NCI-H1930 (cell line): ENCODE measurements at places on chromosomes 13 and 19.
A peak's percentile ranks its signal among the peaks of the same experiment; 100 is the strongest.

GRCh38 chr19:7742575-7742974, 4.8 kb downstream of the CD209 start:
- no peak for DNase-seq

- DNase-seq = no peak
Observed at GRCh38 chr19:14632286-14632685, 42.4 kb downstream of the ADGRE3 start.

DNA sequence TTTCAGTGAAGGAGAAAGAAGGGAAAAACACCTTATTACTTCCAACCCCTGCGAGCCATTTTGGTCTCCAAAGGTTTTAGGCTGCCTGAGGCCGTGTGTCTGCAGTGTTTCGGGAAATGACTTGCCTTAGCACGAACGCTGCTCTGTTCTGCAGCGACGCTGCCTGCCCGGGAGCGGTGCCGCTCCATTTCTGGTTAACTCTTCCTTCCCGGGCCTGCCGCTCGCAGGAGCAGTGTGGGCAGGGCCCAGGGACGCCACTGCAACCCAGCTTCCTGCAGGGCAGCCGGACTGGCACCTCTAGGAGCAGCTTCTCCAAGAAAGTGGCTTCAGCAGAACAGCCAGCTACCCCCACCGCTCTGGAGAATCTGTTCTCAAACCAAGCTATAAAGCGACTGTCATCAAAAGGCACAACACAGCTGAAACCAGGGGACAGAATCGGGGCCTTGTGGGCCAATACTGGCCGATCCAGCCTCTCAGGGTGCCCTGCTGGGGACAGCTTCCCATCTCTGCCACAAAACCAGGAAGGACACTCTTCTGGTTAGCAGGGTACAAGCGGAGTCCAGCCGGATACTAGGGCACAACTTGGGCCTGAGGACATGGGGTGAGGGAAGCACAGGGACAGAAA, 72.2 kb downstream of the KCTD15 start:
- DNase-seq = no peak

- no peak for DNase-seq
Observed at GRCh38 chr19:43501661-43502418, 2.7 kb downstream of the PHLDB3 start.

GRCh38 chr13:78045916-78046315, 127.3 kb upstream of the EDNRB start:
- no peak for DNase-seq

- no peak for DNase-seq
Observed at GRCh38 chr19:6103217-6103644, 7.1 kb downstream of the RFX2 start.

DNA sequence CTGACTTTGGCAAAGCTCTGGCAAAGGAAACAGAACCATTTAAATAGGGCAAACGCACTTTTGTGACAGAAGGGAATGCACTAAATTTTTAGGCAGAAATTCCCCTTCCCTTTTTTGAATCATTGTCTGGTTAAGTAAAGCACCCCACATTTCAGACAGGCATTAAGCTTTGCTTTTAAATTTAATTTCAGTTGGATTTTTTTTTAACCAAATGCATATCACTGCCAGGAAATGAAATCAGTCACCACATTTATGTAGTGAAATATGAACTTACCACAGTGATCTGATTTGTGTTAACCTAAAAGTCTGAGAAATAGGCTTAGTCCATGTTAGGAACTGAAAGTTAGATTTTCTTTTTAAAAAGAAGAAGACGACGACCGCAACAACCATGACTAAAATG, 10.8 kb downstream of the GPR183 start:
- no peak for DNase-seq

GRCh38 chr13:58500938-58501337, 869.4 kb downstream of the PCDH17 start:
- DNase-seq = no peak

DNA sequence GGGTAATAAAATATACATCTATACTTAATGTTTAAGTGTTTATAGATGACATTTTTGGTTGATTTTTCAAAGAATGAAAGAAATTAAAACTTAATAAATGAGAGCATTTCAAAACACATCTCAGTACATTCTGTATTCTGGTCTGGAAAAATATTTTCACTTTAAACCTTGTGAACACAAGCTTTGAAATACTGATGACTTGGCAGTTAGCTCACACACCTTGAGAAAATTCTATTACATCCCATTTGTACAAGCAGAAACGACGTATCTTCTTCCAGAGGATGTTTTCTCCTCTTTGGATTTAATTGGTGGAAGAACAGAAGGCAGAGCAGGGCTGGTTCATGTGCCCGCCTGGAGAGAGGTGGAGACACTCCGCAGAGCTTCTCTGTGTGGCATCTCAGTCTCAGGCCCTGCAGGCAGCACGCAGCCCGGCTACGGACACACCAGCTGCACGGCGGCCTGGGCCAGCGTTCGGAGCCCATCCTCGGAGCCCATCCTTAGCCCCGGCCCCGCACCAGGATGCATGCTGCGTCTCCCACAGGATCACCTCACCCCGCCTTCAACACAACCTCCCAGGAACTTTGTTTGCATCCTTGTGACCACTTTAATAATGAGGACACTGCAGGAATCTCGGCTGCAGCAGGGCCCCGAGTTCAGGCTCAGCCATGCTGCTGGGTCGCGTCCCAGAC, 48.6 kb downstream of the SOX1 start:
- no peak for DNase-seq

DNA sequence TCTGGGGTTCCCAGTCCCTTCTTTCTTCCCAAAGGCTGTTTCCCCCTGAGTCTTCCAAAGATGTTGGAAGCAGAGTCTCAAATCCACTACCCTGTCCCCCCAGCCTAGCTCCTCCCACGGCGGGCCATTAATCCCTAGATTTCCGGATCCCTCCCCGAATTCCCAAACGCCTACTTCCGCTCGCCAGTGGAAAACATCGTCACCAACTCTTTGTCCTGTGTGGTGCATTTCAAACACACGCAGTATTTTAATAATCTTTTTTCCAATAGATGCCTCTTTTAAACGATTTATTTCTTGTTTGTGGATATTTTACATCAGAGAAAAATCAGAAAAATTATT, 610 bp downstream of the ZNF791 start:
- DNase-seq = no peak

GRCh38 chr13:78334059-78334458, 269.3 kb downstream of the POU4F1 start:
- no peak for DNase-seq

DNA sequence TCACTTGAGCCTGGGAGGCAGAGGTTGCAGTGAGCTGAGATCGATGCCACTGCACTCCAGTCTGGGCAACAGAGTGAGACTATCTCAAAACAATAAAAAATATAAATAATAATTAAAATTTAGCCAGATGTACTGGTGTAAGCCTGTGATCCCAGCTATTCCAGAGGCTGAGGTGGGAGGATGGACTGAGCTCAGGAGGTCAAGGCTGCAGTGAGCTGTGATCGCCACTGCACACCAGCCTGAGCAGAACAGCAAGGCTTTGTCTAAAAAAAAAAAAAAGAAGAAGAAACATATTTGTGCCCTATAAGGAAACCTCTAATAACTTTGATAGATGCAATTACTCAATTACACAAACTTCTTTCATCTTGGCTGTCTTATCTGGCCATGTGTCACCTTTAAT, 52.3 kb downstream of the ABCC4 start:
- DNase-seq = no peak

- no peak for DNase-seq
Observed at GRCh38 chr13:35766663-35767062, 290.2 kb upstream of the MAB21L1 start.

DNA sequence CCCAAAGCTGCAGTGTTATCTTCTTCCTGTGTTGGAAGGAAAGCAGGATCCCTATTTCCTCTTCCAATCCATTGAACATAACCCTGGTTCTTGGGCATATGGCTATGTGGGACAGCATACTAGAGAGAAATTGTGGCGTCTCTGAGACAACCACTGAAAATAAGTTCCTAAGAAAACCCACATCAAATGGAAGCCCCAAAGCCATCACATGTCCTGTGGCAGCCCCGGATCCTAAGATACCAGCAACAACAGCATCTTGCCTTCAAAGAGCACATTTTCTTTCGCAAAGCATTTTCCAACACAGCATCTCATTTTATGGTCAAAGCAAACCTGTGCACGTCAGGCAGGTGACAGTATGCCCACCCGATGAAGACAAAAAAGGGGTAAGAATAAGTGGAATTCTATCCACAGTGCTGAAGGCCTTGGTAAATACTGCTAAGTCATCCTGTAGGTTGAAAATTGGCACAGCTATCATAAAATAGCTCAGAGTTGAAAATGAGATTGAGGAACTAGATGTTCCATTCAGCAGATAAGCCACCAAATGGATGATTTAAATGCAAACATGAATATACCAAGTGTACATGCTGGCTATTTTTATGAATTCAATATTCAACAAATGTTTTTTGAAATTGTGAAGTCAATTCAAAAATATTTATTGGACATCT, 232.2 kb downstream of the DLEU7 start:
- DNase-seq = no peak

- DNase-seq = no peak
Observed at GRCh38 chr13:40175639-40176038, 490.8 kb downstream of the FOXO1 start.

- DNase-seq = no peak
Observed at GRCh38 chr13:73825143-73825542, 309.1 kb downstream of the KLF12 start.

- no peak for DNase-seq
Observed at GRCh38 chr13:92640936-92641335, 585.7 kb upstream of the GPC6 start.

DNA sequence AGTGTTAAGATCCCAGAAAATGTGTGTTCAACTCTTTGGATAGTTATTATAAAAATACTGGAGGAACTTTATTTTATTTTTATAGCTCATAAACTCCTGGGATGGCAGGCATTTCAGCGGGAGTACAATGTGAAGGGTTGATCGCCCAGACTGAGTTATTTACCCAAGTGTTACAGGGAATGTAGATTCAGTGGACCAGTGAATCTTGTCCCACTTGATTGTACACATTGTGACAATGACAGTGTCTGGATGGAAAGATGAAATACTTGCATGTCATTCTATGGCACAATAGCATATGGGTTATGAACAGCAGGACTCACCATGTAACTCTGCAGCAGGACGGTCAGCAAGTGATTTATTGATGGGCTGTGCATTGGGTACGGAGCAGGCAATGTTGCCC, 20.3 kb downstream of the OLFM4 start:
- no peak for DNase-seq

GRCh38 chr19:48836089-48837017, at the start of gene HSD17B14:
TSS of gene HSD17B14 (minus strand) at chr19:48836491. CDS start at chr19:48836411, 80 bp downstream.
- peak; percentile 68 for DNase-seq

DNA sequence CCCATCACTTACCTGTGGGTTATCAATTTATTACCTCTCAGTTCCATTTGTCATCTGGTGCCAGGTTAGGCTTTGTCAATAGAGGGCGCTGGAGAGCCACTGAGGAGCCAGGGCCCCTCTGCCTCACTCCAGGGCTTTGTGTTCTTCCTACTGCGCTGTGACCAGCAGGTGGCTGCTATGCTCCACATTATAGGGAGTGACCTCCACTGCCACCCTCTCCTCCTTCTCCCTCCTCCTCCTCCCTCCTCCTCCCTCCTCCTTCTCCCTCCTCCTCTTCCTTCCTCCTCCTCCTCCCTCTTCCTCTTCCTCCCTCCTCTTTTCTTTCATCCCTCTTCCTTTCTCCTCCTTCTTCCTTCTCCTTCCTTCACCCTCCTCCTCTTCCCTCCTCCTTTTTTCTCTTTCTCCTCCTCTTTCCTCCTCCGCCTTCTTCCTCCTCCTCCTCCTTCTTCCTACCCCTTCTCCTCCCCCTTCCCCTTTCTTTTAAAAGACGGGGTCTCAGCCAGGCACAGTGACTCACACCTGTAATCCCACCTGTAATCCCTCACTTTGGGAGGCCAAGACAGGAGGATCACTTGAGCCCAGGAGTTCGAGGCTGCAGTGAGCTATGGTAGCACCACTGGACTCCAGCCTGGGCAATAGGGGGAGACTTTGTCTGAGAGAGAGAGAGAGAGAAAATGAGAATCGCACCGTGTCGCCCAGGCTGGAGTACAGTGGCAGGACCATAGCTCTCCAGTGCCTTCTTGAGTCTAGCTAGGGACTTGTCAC, 10.3 kb upstream of the ZBTB32 start:
- DNase-seq = peak; percentile 86

GRCh38 chr13:27125357-27126282, 46.0 kb downstream of the USP12 start:
- DNase-seq = no peak

DNA sequence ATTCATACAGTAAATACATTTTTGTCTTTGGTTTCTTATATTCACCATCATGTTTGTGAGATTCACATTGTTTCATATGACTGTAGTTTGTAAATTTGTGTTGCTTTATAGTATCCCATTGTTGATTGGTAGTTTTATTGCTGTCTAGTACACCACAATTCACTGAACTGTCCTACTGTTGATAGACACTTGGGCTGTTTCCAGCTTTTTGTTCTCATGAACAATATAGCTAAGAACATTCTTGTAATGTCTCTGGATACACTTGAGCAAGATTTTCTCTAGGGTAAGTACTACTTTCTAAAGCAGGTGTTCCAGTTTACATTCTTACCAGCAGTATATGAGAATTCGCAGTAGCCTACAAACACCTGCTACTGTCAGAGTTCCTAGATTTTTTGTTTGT, 37.8 kb downstream of the SKA3 start:
- DNase-seq = no peak

DNA sequence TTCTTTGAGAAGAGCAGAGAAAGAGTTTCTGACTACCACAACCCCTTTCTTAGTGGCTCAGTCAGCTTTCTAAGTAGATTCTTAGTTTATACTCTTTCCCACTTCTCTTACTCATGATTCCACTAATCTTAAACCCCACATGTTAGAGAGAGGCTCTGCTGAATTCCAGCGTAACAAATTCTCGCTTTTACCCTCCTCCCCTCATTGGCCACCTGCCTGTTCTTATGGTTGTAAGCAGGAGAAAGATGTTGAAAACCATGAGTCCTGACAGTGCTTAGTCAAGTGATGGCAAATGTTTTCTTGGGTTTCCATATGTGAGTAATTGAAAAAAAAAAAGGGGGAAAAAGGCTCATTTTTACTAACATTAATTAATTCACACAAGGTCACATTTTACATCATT, 125.9 kb downstream of the ZDHHC20 start:
- DNase-seq = no peak

- no peak for DNase-seq
Observed at GRCh38 chr13:80444240-80445015, 103.5 kb upstream of the SPRY2 start.

- no peak for DNase-seq
Observed at GRCh38 chr13:33280923-33281322, 4.6 kb downstream of the STARD13 start.

DNA sequence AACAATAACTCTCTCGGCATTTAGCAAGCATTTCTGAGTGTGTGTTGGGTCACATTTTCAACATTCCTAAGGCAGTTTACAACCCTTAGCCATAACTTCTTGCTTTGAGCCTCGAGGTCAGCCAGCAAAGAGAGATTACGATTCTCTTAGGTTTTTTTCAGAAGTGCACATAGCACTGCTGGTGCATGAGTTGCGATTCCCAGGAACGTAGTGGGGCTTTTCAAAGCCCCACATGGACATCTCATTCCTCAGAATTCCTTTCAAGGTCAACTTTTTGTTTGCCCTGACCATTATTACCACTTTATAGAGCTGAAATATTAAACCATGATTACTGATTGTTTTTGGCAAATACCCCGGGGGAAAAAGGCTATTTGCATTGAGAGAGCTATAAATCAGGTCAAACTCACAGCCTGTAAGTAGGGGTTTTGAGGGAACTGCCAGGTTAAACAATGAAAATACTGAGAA, 705.3 kb downstream of the GPC5 start:
- no peak for DNase-seq

- DNase-seq = no peak
Observed at GRCh38 chr13:112711528-112712265, 21.9 kb downstream of the ATP11A start.
